ENCODE measurements at places on chromosomes 6 and 20.
A peak's percentile ranks its signal among the peaks of the same experiment; 100 is the strongest.

DNA sequence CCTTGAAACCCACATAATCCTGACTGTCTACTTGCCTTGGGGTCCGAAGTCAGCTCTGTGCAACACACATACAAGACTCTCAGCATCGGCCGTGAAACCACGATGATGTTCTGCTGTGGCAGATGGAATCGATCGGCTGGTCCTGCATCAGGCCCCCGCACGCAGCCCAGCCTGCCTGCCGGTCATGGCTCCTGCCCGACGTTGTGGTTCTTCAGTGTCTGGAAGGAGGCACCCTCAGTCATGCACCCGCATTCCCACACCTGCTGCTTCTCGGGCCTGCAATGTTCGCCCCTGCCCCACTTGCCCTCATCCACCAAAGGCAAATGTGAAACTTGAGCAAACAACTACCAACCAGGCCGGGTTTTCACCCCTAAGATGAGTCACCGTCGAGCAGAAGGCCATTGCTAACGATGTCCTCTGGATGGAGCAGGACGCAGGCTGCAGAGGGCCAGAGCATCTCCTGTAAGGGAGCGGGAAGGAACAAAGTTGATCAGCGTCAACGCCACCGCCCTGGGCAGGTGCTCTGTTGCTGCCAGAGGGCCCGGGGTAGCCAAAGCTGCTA lies 128.9 kb upstream of the PDE10A start:
- no peak for DNase-seq

GRCh38 chr6:53038596-53038995 lies 26.6 kb upstream of the FBXO9 start:
- DNase-seq: no peak

DNA sequence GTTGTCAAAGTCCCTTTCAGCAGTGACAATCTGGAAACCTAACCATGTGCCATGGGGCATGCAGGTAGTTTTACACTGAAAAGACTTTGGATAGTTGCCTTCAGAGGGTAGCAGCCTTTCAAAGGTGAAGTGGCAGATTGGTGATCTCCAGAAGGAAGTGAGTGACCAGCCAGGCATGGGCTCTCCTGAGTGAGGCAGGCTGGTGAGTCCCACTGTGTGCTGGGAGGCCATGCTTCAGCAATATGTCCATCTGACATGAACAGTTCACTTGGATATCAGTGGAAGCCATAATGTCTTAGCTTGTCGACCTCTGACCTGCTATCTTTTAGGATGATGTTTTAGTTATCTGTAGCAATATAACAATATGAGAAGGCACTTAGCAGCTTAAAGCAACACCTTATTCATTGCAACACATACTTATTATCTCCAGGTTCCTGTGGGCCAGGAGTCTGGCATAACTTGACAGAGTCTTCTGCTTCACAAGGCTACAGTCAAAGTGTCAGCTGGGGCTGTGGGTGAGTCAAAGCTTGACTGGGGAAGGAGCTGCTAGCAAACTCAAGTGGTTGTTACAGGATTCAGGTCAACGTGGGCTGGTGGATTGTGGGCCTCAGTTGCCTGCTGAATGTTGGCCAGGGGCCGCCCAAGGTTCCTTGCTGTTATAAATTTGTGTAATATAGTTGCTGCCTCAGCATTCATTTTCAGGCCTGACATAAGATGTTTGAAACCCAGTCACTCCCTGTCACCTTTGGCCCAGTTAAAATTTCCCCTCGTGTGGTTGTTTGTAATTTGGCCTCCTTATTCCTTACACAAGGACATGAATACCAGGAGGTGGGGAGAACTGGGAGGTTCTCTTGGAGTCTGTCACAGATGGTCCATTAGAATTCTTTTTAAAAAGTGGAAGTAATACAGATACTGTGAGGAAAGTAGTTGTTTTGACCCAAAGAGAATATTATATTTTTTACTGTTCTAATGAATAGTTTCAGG lies 100.2 kb downstream of the UST start:
- DNase-seq: no peak

- DNase-seq: peak; percentile 23
Measured at GRCh38 chr6:29071831-29072723, 15.0 kb downstream of the OR2B3 start.

GRCh38 chr6:4170297-4170696 lies 34.9 kb upstream of the ECI2 start:
- DNase-seq: no peak

- DNase-seq: no peak
Measured at GRCh38 chr20:33062105-33062824, 8.6 kb downstream of the BPIFB3 start.

GRCh38 chr6:43457643-43458042 lies 2.3 kb upstream of the DLK2 start:
- no peak for DNase-seq

GRCh38 chr6:3579652-3580175 lies 122.9 kb upstream of the SLC22A23 start:
- DNase-seq: no peak

DNA sequence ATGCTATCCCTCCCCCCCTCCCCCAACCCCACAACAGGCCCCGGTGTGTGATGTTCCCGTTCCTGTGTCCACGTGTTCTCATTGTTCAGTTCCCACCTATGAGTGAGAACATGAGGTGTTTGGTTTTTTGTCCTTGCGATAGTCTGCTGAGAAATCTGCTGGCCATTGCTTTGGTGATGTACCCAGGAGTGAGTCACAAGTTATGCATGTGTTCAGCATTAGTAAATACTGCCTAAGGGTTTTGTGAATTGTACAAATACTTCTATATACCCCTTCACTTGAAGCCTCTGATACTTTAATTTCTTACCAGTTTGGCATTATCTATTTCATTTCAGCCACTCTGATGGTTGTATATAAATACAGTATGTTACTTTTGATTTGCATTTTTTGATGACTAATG lies 711.3 kb upstream of the GJE1 start:
- DNase-seq: no peak

DNA sequence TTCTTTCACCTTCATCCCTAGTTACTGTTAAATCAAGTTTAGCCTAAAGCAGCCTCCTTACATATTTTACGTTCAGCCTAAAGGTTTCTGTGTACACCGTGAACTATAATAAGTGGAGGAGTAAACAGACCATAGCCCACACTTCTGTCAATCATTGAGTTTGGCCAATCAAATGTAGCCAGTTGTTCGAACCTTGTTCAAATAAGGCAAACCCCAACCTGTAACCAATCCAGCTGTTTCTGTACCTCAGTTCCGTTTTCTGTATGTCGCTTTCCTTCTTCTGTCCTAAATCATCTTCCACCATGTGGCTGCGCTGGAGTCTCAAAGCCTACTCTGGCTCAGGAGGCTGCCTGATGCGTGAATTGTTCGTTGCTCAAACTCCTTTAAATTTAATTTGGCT lies 1.8 kb upstream of the FBXO30 start:
- no peak for DNase-seq

DNA sequence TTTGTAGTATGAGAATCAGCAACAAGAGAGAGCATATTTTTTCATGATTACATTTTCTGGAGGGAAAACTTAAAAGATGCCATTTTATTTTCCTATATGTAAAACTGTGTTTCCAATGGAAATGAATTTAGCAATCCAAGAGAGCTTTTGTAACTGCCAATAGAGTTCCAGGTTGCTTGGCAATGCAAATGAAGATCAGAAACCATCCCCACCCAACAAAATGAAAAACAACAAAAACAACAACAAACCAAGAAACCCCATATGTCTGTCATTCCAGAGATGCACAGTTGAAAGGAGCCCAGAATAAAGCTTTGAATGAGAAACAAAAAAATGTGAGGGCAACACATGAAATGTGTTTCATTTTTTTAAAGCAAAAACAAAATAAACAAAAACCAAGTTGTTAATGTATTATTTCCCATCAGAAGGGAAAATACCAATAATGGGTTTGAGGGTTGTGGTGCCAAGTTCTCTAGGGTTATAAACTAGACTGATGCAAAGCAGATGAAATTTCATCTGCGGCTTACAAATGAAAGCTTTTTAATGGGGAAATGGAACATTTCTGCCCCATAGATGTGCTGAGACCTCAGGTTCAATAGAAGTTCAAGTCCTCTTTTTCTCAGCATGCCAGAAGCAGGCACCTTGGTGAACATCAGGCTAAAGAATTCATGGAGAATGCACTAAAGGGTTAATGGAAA lies 121.5 kb upstream of the MCHR2 start:
- no peak for DNase-seq

DNA sequence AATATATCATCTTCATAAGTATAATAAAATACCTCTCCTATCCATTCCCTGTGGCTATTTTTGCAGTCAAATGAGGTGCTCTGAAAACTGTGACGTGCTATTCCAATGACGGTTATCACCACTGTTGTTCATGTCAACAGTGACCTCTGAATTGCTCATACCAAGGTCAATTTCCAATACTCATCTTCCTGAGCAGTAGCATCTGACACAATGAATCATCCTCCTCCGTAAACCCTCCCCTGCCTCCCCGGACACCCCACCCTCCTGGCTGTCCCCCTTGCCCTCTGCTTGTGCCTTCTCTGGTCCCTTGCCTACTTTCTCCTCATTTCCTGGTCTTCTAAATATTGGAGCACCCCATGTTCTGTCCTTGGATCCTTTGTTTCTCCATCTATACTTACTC lies 77.7 kb upstream of the SLC22A23 start:
- no peak for DNase-seq

DNA sequence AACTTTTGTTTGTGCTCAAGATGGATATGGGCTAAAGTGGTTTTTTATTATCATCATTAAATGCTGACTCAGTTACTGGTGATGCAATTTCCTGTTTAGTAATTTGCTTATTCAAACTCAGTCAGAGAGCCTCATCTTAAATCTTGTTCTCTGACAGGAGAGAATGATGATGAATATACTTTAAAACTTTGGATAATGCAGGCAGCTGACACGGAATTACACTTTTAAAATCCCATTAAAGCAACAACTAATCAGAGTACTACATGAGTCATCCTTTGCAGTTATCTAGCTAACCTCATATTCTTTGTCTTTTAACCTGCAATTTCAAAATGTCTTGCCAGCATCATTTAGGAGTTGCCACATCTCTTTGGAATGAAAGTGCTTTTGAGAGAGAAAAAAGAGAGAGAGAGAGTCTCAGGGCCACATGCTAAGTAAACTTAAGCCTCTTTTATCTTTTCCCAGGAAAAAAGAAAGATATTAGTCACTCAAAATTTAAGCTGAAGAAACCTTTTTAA lies 9.2 kb upstream of the C6orf141 start:
- no peak for DNase-seq

GRCh38 chr6:98324446-98324845 lies 509.9 kb upstream of the POU3F2 start:
- no peak for DNase-seq

Measured in stimulated activated CD8-positive, alpha-beta memory T cell treated with anti-CD3 and anti-CD28 coated beads, Interleukin-4, amount 100 ng/mL, for 48 hours (primary cell).